A549 (cell line): ENCODE measurements at places on chromosomes 5 and 9. TPM values are rescaled to one million over a fixed set of nuclear protein-coding genes. Genes with fewer than 3 reads are reported as not detected.

ECSCR gene
- not detected in 3 replicates for polyA plus RNA-seq

TLN1 gene
- polyA plus RNA-seq: 108 to 119 TPM (median 117 TPM) in 3 replicates

FLT4 gene
- 2.1 to 3.0 TPM (median 2.6 TPM) in 3 replicates for polyA plus RNA-seq

PCDHB15 gene
- polyA plus RNA-seq: 0.04 to 0.12 TPM (median 0.05 TPM) in 3 replicates

SHISAL2B gene
- not detected in 3 replicates for polyA plus RNA-seq

CCL21 gene
- polyA plus RNA-seq: not detected in 3 replicates

TICAM2 gene
- 0.37 to 0.77 TPM (median 0.49 TPM) in 3 replicates for polyA plus RNA-seq
